ENCODE measurements at places on chromosomes 4 and X.

GRCh38 chrX:100328351-100328750, 81.7 kb downstream of the PCDH19 start:
- no peak for DNase-seq

GRCh38 chr4:55169352-55169961, 44.1 kb upstream of the KDR start:
- DNase-seq = no peak

- DNase-seq = no peak
Measured at GRCh38 chrX:82362550-82362949, 1145.5 kb upstream of the POU3F4 start.

GRCh38 chr4:7228734-7229133, 36.4 kb downstream of the SORCS2 start:
- no peak for DNase-seq

- DNase-seq = no peak
Measured at GRCh38 chr4:101171747-101172146, 175.6 kb downstream of the PPP3CA start.

GRCh38 chrX:40736170-40736505, 796 bp upstream of the MED14 start:
- no peak for DNase-seq

- peak; percentile 100 for DNase-seq
Measured at GRCh38 chrX:318739-319578, at the start of gene GTPBP6. GTPBP6 (minus strand) TSS chrX:318796; CDS start chrX:318787, 9 bp downstream.

- no peak for DNase-seq
Measured at GRCh38 chr4:100875296-100876068, 357.7 kb upstream of the EMCN start.

- no peak for DNase-seq
Measured at GRCh38 chr4:67593741-67594175, 35.2 kb downstream of the STAP1 start.

- DNase-seq = no peak
Measured at GRCh38 chr4:85268961-85269360, 206.0 kb upstream of the ARHGAP24 start.

- DNase-seq = no peak
Measured at GRCh38 chrX:12965131-12965940, 9.6 kb upstream of the TMSB4X start.

- no peak for DNase-seq
Measured at GRCh38 chrX:155957843-155958242, 39.7 kb upstream of the IL9R start.

- no peak for DNase-seq
Measured at GRCh38 chr4:106450249-106450648, 81.7 kb upstream of the GIMD1 start.

- no peak for DNase-seq
Measured at GRCh38 chrX:69555481-69556041, 51.4 kb downstream of the NALF2 start.

GRCh38 chr4:99846891-99847290, 30.3 kb downstream of the DAPP1 start:
- no peak for DNase-seq

DNA sequence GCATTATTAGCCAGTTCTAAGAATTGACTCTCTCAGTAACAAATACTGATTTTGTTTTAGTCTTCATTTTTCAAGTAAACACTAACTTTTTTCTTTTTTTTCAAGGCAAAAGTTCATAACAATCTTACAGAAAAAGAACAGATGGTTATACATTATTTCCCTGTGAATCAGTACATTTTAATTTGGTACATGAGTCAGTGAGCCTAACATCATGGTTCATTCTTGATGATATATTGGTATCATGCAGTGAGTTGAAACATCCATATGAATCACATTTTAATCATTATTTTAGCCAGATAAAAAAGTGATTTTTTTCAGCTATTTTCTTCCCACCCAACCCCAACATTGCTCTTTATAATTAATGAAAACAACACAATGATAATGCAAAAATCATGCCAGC, 184.3 kb upstream of the TACR3 start:
- no peak for DNase-seq

DNA sequence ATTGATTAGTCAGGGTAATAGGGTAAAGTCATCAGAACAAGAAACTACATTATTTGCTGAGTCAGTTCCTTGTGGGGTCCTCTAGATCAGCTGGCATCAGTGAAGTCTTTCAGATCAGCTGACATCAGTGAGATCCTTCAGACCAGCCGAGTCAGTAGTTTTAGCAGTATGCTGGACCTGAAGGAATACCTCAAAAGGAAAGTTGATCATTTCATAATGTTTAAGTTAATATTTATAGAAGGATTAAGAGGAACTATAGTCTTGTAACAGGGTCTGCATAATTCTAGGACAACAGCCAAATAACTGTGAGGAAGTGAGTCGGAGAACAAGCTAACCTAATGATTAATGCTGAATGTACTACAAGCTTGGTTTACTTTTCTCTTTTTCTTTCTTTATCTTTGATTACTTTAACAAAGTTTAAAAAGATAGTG, 958 bp upstream of the UGT2B7 start:
- no peak for DNase-seq

DNA sequence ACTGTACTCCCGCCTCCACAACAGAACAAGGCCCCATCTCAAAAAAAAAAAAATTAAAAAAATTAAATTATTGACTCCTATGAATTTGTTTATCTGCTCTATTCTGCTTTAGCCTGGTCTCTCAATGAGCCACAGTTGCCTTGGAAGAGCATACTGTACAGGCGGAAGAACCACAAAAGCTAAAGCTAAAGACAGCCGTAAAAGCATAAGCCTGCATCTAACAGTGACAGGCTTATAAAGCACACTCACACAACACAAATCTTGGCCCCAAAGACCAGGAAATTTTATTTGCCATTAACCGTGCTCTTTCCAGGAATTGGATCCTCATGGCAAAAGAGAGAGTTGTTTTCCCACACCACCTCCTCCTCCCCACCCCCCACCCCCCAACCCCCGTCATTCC, 53.5 kb upstream of the KLF3 start:
- DNase-seq = no peak

GRCh38 chr4:150023489-150023888, 54.8 kb upstream of the DCLK2 start:
- no peak for DNase-seq

DNA sequence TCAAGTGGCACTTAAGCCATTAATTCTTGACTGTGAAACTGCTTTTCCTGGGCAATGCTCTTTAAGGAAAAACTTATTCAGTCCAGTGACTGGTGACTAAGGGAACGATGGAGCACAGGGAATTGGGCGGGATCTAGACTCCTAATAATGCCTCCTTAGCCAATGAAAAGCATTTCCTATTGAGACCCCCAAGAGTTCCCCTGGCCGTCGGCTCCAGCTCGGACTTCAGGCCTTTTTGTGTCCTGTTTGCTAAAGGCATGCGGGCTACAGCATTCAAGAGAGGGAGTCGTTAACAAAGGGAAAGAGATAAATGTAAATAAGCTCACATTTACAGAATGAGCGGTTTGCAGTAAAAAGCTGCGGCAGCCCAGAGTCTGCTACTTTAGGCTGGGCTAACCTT, at the start of gene LPAR4:
TSS of gene LPAR4 (plus strand) at position 232 of the 400 bp plus-strand sequence. CDS start 7,150 bp downstream, outside the sequence.
- DNase-seq = no peak

GRCh38 chrX:130848763-130849162, 54.2 kb downstream of the ENOX2 start:
- no peak for DNase-seq

- no peak for DNase-seq
Measured at GRCh38 chr4:7003176-7003878, 39.8 kb upstream of the TADA2B start.

GRCh38 chr4:112128452-112128851, 16.8 kb upstream of the FAM241A start:
- DNase-seq = no peak

DNA sequence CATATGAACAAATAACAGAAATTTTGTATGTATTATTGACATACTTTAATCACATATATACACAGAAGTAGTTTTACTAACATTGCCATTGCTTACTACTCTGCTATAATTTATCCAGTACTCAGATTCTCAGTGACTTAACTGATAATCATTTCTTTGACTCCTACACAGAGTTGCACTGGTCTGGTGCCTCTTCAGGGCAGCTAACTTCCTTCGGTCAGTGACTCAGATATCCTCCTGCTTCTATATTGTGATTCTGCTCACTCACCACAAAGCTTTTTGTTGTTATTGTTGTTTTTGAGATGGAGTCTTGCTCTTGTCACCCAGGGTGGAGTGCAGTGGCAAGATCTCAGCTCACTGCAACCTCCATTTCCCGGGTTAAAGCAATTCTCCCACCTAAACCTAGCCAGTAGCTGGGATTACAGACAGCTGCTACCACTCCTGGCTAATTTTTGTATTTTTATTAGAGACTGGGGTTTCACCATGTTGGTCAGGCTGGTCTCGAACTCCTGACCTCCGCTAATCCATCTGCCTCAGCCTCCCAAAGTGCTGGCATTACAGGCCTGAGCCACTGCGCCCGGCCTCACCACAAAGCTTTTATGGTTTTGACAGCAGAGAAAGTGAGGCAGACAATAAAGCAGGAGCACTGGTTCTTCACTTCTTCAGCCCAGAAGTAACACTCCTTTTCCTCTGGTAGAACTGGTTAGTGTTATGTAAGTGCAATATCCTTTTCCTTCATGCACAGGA, 499.3 kb downstream of the EPHA5 start:
- no peak for DNase-seq

DNA sequence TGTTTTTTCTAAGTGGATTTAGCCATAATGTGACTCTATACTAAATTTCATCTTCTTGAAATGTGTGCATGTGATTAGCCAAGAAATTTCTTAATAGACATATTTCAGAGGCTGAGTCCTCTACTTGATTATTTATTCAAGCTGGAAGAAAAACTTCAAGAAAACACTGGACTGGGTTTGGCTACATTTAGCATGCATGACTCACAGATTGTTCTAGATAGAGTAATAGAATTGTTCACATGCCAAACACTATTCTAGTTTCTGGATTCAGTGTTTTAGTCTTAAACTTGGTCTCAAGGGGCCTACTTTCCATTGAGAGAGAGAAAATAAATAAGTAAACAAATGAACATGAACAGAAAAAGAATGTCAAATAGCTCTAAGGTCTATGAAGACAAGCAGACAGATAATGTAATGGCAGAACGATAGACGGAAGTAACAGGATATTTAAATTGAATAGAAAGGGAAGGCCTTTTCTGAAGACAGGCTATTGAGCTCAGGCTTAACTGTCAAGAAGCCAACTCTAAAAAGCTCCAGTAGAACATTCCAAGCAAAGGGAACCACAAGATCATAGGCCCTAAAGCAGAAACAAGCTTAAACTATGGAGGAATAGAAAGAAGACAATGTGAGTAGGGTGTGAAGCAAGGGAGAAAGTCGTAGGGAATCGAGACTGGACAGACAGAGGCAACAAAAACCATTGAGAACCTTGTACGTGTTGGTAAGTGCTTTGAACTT, 104.6 kb downstream of the TMEM144 start:
- DNase-seq = no peak

- no peak for DNase-seq
Measured at GRCh38 chrX:110180176-110180927, 137.5 kb downstream of the AMMECR1 start.

- no peak for DNase-seq
Measured at GRCh38 chr4:4852591-4853362, 6.7 kb upstream of the MSX1 start.

DNA sequence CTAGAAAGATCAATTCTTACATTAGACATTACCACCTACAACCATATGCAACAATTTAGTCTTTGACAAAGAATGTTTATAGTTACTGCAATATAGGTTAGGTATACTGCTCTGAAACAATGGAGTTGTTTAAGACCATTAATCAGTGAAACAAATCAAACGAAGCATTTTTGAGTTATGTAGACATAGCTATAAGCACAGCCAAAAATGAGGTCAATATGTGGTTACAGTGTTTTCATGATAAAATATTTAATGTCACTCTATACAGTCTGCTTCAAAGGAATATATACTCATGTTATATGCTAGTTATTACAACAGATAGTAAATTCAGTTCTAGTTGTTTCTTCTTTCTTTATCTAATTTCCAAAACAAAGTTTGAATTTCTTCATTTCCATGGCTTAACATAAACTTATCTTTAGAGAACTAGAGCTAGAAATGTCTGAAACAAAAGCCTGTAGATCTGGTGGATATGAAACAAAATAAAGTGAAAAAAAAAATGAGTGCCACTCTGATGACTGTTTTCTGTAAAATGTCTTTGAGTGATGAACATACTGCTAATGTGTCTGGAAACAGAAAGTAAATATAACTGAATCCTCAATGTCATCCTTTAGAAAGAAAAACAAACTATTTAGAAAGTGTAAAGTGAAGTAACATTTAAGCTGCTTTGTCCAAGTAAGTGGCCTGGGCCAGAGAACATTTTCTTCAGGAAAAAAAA, 809.0 kb downstream of the FAT4 start:
- DNase-seq = no peak

DNA sequence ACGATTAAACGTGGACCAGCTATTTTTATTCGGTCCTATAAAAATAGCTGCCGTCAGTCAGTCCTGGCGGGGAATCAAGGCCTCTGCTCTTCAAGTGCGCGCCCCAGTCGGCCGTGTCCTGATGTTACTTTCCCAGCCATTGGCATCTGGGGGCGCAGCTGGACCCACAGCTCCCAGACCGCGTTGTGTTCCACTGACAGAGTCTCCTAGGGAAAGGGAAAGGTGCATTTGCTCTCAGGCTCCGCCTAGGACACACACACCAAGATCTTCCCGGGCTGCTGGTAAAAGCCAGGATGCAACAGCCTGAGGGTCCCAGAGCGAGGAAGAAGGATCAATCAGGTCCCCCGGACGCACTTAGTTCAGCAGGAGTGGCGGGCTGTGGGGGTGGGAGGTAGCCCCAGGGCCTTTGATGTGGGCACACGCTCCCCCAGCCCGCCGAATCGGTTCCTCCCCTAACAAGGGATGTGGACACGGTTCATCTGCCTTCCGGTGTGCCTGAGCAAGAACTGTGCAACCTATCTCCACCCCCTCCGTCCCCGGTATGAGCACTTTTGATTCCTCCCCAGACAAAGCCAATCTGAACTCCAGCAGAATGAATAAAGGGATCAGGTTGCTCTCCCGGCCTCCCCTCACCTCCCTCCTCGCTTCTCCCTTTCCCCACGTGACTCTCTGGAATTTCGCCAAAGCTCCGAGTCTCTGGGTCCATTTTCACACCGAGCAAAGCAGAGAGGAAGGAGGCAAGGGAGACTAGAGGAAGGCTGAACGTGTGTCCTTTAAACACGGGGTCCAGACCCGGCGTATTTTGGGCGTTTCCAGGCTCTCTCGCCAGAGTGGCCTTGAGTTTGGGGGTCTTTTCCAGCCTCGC, 626 bp upstream of the FRAS1 start:
- DNase-seq = no peak

DNA sequence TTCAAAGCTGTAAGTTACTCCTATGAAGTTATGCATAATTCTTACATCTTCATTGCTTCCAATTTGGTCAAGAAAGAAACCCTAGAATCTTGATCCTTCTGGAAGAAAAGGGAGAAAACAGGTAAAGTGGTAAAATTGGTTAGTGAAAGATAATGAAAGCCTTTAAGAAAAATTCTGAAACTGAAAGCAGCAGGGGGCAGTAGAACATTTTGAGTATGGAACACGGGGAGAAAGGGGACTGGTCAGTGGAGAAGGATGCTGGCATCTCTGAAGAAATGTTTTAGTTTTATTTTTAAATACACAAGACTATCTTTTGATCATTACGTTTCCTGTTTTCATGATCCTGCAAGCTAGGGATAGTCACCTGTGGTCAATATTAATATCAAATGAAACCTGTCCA, 54.3 kb downstream of the SLIT2 start:
- no peak for DNase-seq

GRCh38 chr4:22874334-22874912, 181.7 kb downstream of the GBA3 start:
- DNase-seq = no peak

Data from effector CD4-positive, alpha-beta T cell (primary cell).